ENCODE measurements at places on chromosomes 1 and 21.

DNA sequence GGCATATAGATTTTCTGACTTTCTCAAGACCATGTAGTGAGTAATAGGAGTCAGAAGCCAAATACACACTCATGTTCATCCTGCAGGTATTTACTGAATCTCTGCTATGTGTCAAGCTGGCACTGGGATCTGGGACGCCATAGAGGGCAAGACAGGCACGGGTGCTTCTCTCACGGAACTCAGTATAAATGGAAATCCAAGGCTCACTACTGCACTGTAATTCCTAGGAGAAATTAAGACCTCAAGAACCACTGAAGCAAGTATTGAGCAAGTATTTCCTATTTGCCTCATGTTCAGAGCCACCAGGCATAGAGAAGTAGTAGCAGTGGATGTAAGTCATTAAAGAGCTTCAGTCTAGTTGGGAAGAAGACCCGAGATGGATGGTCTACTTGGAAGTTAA, 38.9 kb downstream of the EIF2D start:
- DNase-seq: no peak

- no peak for DNase-seq
Observed at GRCh38 chr1:201673093-201673492, 134.2 kb downstream of the NAV1 start.

GRCh38 chr1:89040315-89040626, 17.6 kb upstream of the GBP3 start:
- DNase-seq: no peak

DNA sequence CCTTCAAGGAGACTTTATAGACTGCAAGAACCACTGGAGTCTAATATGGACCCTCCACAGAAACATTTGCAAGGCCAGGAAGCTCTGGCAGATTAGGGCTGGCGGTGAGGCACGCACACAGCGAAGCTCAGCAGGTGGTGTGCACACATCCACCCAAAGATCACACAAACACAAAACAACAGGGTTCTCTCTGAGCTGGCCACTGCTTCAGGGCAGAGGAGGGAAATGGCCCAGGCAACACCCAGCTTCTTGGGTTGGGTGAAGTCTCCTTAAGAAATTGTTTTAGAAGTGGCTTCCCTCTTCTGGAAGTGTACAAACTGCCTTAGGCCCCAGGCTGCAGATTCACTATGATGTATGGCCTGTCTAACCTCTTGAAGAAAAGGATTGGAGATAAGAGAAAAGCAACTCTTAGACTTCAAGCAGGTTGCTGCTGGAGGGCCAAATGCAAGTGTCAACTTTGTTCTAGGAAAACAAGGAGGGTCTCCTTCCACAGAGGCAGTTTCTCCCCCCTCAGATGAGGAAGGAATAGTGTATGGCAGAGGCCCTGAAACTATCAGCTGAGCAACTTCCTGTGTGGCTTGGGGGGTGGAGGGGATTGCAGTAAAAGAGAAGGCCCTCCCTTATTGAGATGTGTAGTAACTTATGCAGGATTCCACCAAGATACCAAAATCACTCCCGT, 2.0 kb downstream of the RCSD1 start:
- peak; percentile 37 for DNase-seq

DNA sequence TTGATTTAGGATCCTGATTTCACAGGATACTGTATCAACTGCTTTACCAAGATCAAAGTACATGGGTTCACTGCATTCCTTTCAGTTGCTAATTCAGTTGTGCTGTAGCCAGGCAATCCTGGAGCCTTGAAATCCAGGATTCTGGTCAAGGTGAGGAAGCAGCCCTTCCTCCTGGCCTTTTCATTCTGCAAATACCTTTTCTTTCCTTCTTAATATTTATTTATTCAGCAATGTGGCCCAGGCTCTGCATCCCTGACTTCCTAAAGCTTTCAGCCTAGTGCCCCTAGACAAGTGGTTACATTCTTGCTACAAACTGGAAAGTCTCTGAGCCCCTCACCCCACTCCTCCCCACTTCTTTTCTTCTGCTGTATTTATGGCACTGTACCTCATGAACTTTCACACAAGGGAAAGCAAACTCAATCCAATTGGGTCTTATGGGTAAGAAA, 16.2 kb downstream of the LRRC8D start:
- no peak for DNase-seq

DNA sequence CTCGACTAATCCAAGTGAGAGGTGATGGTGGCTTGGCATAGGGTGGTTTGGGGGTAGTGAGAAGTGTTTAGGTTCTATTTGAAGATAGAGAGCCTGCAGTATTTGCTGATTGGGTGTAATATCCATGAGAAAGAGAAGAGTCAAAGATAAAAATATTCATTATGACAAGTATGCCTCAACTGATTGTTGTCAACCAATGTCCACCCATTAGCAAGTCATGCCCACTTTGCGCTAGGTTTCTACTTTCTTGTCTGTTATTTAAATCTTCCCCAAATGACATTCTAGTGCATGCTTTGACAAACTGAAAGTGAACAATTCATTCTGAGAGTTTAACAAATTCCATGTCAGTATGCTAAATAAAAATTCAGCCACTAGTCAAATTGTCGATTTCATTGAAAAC, 3.8 kb upstream of the XCL1 start:
- no peak for DNase-seq

DNA sequence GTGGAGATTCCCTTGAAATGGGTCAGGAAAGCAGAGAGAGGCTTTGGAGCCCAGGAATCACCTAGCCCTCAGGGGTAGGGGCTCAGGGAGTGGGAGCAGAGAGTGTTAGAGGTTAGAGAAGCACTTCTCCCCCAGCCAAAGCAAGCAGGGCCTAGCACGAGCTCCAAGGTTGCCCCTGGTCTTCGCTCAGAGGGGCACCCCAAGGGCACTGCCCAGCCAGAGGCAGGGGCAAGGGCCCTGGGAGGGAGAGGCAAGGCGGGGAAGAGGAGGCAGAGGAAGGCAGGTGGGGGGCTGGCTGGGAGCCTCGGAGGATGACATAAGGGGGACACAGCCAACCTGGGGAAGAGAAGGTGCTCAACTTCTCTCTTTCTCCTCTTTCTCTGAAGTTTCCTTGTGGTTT, 71.9 kb downstream of the CASZ1 start:
- DNase-seq: no peak

DNA sequence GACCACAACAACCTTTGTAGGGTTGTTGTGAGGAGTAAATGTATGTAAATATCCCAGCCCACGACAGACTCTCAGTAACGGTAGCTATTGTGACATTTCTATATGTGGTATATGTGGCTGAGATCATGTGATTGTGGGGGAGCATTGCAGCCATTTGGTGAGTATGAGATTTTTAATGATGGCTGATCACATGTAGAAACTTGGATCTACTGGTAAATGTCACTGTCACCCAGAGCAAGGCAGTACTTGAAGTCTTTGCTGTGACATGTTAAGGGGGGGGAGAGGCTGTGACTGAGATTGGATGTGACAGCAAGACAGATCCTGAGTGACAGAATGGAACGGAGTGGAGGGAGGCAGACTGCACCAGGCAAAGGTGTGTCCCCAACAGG, 23.9 kb upstream of the MEF2D start:
- no peak for DNase-seq

GRCh38 chr1:190022709-190023108, 455.0 kb downstream of the BRINP3 start:
- no peak for DNase-seq

DNA sequence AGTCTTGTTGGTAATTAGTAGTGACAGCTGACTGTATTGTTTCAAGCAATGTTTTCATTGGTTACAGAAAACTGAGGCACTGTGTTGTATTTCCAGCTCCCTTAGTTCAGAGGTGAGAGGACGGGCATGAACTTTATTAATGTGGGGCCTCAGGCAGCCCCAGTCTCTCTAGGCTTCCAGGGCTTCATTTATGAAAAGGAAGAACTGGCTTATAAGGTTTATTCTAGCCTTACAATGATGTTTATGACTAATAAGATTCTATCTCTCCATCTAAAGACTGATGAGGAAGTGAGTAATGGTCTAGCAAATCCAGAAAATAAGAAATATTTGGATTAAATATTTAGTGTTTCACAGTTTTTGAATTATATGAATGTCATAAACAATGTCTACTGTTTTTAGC, 41.5 kb downstream of the CBS start:
- no peak for DNase-seq

- no peak for DNase-seq
Observed at GRCh38 chr1:193042766-193043691, 16.1 kb downstream of the UCHL5 start.

DNA sequence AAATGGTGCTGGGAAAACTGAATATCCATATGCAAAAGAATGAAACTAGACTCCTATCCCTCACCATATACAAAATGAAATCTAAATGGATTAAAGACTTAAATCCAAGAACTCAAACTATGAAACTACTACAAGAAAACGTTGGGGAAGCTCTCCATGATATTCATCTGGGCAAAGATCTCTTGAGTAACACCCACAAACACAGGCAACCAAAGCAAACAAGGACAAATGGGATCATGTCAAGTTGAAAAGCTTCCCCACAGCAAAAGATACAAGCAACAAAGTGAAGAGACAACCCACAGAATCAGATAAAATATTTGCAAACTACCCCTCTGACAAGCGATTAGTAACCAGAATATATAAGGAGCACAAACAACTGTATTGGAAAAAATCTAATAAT, 13.8 kb downstream of the TTC13 start:
- no peak for DNase-seq

GRCh38 chr1:155918660-155919059, 7.5 kb upstream of the RIT1 start:
- DNase-seq: no peak

GRCh38 chr1:165763442-165763841, 5.2 kb downstream of the TMCO1 start:
- DNase-seq: no peak

DNA sequence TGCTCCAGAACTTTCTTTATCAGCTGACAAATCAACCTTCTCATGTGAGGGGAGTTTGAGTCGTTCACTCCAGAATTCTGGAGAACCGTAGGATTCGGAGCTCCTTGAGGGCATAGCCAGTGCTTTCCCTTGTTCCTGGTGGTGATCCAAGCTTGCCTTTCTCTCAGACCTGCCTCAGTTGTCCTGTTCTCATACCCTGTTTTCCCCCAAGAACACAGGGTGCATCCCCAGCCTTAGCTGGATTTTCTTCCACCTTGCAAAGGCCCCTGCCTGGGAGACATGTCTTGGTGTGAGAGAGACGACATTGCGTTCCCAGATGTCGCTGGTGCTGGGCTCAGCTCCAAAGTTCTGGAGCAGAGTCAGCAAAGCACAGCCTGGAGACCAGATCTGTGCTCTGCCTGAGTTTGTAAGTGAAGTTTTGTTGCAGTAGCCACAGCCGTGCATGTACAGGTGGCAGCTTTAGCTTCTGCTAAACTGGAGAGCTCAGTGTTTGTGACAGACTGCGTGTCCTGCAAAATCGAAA, 40.0 kb downstream of the ABCG1 start:
- DNase-seq: no peak

DNA sequence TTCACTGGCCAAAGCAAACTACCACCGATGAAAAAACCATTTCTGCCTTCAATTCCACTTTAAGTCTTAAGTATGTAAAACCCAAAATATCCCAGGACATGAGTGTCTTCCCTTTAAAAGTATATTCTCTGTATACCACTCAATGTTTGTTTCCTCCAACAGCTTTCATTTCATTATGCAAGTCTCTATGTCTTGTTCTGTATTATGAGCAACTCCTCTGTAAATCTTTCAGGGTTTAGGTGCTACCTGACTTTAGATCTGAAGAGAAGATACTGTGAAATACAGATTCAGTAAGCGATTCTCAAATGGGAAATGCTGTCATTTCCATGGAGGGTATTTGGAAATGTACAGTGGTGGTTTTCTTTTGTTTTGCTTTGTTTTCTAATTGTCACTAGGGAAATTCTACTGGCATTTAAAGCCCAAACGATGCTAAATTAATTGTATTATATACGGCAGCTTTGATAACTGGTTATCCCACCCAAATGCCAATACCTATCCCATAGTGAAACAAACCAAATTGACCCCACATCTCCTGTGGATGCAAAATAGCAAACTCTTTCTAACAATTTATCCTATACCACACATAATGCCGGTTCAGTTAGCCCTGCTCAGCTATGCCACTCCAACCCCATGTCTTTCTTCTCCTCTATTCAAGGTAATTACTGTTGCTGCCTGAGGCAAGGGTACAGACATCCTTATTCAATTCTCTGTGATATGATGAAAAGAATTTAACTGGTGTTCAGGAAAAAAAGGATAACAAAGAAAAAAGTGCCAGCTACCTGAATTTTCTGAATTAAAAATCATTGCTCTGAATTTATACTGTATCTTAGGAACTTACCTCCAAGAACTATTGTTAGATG, 182.8 kb downstream of the EIF4G3 start:
- DNase-seq: no peak

- no peak for DNase-seq
Observed at GRCh38 chr1:27166351-27166802, 11.5 kb upstream of the SLC9A1 start.

DNA sequence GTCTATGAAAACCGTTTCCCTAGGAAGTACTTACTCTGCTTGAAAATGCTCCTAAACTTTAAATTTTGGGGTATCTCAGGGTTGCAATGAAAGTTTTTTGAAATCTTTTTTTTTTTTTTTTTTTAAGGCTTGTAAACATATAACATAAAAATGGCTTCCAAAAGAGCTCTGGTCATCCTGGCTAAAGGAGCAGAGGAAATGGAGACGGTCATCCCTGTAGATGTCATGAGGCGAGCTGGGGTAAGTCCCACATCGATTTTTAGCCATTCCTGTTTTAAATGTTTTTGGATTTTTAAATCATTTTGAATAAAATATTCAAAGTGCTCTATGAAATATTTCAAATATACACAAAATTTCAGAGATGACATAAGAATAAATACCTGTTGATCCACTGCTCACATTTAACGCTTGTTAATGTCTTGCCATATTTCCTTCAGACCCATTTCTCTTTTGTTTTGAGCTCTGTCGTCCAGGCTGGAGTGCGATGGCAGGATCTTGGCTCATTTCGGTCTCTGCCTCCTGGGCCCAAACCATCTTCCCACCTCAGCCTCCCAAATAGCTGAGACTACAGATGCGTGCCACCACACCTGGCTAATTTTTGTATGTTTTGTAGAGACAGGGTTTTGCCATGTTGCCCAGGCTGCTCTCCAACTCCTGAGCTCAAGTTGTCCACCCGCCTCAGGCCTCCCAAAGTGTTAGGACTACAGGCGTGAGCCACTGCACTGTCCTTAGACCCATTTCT, 1.3 kb downstream of the PARK7 start:
- no peak for DNase-seq

GRCh38 chr1:228804640-228805413, 69.5 kb downstream of the RHOU start:
- peak; percentile 32 for DNase-seq

GRCh38 chr1:33815061-33815460, 48.8 kb upstream of the HMGB4 start:
- no peak for DNase-seq
